GM12878 (cell line): ENCODE measurements at places on chromosomes 7 and 10. TPM values are rescaled to one million over a fixed set of nuclear protein-coding genes. Genes with fewer than 3 reads are reported as not detected.

- no peaks in the 10 kb centered on the region for H3K4me1 ChIP-seq
- H3K27me3 ChIP-seq: no peaks in the 10 kb centered on the region
- no peaks in the 10 kb centered on the region for H3K36me3 ChIP-seq
These were observed 10.2 kb downstream of the GPNMB start for GRCh38 chr7:23256731-23257130.

- H3K36me3 ChIP-seq: no peaks in the 10 kb centered on the region
- H3K27ac ChIP-seq: no peak overlapping the region
- no peak for DNase-seq
- no peaks in the 10 kb centered on the region for H3K27me3 ChIP-seq
- H3K4me3 ChIP-seq: no peak overlapping the region
These were observed 17.2 kb downstream of the SFR1 start for GRCh38 chr10:104139221-104139620.

DNA sequence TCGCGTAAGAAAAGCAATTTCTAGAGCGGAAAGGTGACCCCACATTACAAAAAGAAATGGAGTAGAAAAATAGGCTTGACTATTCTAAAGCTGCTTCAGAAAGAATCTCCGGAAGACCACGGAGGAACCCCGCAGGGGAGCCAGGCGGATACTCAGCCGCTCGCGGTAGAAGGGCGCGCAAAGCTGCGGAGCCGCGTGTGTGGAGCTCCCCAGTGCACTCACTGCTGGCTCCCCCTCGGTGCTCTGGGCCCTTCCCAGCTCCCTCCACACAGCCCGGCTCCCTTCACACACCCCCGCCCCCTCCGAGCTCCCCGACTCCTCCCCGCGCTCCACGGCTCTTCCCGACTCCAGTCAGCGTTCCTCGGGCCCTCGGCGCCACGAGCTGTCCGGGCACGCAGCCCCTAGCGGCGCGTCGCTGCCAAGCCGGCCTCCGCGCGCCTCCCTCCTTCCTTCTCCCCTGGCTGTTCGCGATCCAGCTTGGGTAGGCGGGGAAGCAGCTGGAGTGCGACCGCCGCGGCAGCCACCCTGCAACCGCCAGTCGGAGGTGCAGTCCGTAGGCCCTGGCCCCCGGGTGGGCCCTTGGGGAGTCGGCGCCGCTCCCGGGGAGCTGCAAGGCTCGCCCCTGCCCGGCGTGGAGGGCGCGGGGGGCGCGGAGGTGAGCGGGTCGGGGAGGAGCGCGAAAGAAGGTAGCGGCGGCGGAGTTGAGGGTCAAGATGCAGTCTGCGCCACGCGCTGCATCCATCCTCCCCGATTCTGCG, at the start of gene STEAP2:
Gene STEAP2 (plus strand): TSS at position 350 of the 758 bp plus-strand sequence. CDS start 13,343 bp downstream, outside the sequence.
- H3K36me3 ChIP-seq: no peaks in the 10 kb centered on the region
- peaks cover 17% of the 10 kb centered on the region for H3K27me3 ChIP-seq
- H3K4me1 ChIP-seq: no peaks in the 10 kb centered on the region
- no peak within 1 kb of the TSS for H3K27ac ChIP-seq

DNA sequence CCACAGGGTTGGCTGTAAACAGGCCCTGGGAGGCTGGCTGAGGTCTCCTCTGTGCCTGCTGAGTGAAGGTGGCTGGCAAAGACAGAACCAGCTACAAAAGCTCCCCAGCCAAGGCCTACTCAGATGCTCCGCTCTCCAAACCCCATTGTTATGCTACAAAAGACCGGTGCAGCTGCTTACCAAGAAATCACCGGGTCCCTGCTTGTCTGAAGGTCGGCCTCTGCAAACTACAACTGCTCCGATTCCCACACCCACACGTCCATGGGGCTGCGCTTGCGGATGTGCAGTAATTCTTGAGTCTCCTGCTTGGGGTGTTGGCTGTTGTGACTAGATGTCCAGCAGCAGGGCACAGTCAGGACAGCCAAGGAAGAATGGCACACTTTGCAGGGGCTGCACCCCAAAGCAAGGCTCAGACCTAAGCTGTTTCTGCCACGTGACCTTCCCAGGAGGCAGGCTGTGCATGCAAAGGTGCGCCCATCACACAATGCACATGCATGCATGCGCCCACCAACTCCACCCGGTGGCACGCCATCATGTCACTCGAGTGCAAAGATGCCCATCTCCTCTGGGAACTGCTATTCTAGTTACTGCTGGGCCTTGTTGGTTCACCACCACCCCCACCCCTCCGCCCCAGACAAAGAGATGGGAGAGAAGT, 97.8 kb downstream of the OAT start:
- H3K4me3 ChIP-seq: no peak overlapping the region
- H3K27me3 ChIP-seq: no peaks in the 10 kb centered on the region
- H3K36me3 ChIP-seq: no peaks in the 10 kb centered on the region
- no peak for DNase-seq
- no peak overlapping the region for H3K27ac ChIP-seq

DNA sequence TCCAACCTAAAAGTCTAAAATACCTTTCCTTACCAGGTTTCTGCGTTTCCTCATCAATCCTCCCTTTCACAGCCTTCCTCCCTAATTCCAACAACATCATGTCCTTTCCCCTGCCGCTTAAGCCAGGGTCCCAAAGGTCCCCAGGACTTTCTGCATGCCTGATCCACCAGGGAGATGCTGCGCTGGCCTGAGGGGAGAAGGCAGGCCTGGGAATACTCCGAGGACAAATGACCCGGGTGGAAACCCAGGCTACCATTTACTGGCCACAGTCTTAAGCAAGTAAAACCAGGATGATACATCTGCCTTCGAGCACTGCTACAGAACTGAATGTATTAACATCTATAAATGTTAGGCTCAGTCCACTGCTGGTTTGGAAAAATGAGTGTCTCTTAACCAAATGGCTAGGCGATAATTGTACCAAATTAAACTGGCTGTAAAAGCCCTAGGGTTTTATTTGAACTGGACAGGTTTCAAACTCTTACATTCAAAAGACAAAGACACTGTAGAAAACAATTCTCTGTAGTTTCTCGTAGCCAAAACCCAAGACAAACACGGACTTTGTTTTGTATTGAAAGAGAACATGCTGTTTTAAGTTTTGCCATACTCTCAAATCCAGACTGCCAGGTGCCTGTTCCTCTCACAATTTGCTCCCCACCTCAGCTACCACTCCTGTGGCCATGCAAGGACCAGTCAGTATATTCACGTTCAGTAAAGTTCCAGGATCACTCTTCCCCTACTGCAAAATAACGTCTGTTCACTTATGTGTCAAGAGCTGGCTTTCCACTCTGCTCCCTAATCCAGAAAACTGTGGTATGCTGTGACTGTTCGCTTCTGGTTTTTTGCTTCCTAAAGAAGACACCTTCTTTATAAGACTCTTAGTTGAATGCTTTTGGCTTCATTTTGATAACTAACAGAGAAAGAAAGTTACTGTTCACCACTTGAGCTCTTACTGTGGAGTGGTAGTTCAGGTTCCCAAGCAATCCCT, 145.7 kb downstream of the RNF216 start:
- no peak overlapping the region for H3K27ac ChIP-seq
- H3K4me3 ChIP-seq: no peak overlapping the region
- peaks cover 9% of the 10 kb centered on the region for H3K36me3 ChIP-seq
- no peaks in the 10 kb centered on the region for H3K27me3 ChIP-seq
- H3K4me1 ChIP-seq: peaks cover 3% of the 10 kb centered on the region; the same call in 1 of the 2 replicates
- DNase-seq: no peak

GRCh38 chr10:31101123-31101522, 69.5 kb upstream of the ZNF438 start:
- H3K27me3 ChIP-seq: no peaks in the 10 kb centered on the region
- no peaks in the 10 kb centered on the region for H3K36me3 ChIP-seq
- no peak overlapping the region; the same call in 1 of the 2 replicates for H3K27ac ChIP-seq
- H3K4me1 ChIP-seq: peaks cover 14% of the 10 kb centered on the region
- H3K4me3 ChIP-seq: no peak overlapping the region
- DNase-seq: peak; percentile 59

GRCh38 chr7:34787586-34787985, 129.6 kb downstream of the NPSR1 start:
- no peaks in the 10 kb centered on the region for H3K36me3 ChIP-seq
- H3K27ac ChIP-seq: no peak overlapping the region
- H3K27me3 ChIP-seq: no peaks in the 10 kb centered on the region
- H3K4me1 ChIP-seq: no peaks in the 10 kb centered on the region
- no peak overlapping the region for H3K4me3 ChIP-seq
- no peak for DNase-seq

DNA sequence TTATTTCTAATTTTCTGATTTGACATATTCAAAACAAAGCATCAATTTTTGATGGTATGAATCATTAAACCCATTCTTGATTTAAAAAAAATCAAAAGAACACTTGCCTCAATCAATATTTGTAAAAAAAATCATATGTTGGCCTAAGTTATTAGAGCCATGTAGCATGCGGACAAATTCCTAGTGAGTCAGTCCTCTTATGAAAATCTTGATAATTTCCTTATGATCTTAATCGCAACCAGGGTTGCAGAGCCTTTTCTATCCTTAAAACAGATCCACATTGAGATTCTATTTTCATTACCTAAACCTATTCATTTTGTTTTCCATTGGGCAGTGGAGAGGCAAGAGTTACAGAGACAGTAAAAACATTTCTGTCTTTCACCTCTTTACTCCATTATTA, 203.2 kb downstream of the ARL4A start:
- DNase-seq: no peak
- no peaks in the 10 kb centered on the region for H3K27me3 ChIP-seq
- H3K4me3 ChIP-seq: no peak overlapping the region
- no peak overlapping the region for H3K27ac ChIP-seq
- H3K36me3 ChIP-seq: no peaks in the 10 kb centered on the region

DNA sequence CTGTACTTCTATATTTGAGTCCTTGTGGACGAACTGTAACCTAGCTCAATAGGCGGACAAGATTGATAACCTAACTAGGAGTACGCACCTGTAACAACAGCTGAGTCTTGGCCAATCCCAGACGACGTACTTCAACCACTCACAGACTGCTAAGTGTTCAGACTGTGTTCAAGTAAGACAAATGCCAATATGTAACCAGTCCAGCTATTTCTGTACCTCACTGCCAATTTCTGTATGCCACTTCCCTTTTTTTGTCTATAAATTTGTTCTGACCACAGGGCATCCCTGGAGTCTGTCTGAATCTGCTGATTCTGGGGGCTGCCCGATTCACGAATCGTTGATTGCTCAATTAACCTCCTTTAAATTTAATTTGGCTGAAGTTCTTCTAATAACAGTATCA, 32.2 kb downstream of the HACD1 start:
- H3K36me3 ChIP-seq: no peaks in the 10 kb centered on the region
- H3K27me3 ChIP-seq: no peaks in the 10 kb centered on the region
- H3K27ac ChIP-seq: no peak overlapping the region
- H3K4me3 ChIP-seq: no peak overlapping the region
- H3K4me1 ChIP-seq: peaks cover 4% of the 10 kb centered on the region
- DNase-seq: peak; percentile 32

GRCh38 chr7:133941496-133941895, 185.6 kb upstream of the LRGUK start:
- DNase-seq: no peak
- H3K4me3 ChIP-seq: no peak overlapping the region
- H3K27me3 ChIP-seq: no peaks in the 10 kb centered on the region

DNA sequence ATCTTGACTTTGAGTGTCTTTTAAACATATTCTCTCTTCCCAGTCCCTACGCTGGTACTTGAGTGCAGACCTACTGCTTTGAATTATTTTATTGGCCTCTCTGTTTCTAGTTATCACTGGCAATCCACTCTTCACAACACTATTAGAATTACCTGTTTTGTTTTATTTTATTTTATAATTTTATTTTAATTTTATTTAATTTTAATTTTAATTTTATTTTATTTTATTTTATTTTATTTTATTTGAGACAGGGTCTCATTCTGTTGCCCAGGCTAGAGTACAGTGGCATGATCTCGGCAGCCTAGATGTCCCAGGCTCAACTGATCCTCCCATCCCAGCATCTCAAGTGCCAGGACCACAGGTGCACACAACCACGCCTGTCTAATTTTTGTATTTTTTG, 6.8 kb downstream of the STK17A start:
- peak overlapping the region; percentile 98 for H3K27ac ChIP-seq
- H3K36me3 ChIP-seq: no peaks in the 10 kb centered on the region; the same call in 1 of the 2 replicates
- peak overlapping the region; percentile 66 for H3K4me3 ChIP-seq
- DNase-seq: no peak
- peaks cover 39% of the 10 kb centered on the region for H3K4me1 ChIP-seq

DNA sequence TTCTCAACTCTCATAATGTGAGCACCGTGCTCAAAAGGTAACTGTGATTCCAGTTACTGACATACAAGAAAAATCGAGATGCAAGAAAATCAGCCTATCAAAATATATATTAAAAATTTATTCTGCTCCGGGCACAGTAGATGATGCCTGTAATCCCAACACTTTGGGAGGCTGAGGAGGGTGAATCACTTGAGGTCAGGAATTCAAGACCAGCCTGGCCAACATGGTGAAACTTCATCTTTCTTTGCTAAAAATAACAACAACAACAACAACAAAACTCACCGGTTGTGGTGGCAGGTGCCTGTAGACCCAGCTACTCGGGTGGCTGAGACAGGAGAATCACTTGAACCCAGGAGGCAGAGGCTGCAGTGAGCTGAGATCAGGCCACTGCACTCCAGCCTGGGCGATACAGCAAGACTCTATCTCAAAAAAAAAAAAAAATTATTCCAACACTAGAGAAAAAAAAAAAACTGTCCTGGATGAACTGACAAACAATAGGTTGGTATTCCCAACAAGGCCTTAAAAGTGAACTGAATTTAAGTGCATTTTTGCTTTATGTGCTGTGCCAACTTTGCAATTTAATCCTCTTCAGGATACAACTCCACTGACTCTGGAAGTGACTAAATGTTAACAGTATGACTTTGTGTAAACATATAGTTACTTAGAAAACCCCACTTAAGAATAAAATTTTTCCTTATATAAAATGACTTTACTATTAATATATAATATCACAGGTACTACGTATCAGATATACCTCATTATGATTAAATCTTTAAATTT, 51.1 kb downstream of the JMJD1C start:
- H3K4me1 ChIP-seq: no peaks in the 10 kb centered on the region
- no peak overlapping the region for H3K27ac ChIP-seq
- H3K27me3 ChIP-seq: no peaks in the 10 kb centered on the region
- no peak for DNase-seq
- no peaks in the 10 kb centered on the region for H3K36me3 ChIP-seq

CNPY4 gene
- total RNA-seq: 6.6 and 6.7 TPM in 2 replicates

CYP26C1 gene
- 0.08 TPM in 1 of 2 replicates, not detected in the other for total RNA-seq

IL2RA gene
- total RNA-seq: 5.0 and 5.3 TPM in 2 replicates

CDNF gene
- 0.43 and 1.0 TPM in 2 replicates for total RNA-seq

BICC1 gene
- 0.08 and 0.10 TPM in 2 replicates for total RNA-seq

HOXA2 gene
- not detected in 2 replicates for total RNA-seq

SMARCD3 gene
- total RNA-seq: 0.51 and 1.4 TPM in 2 replicates

MRLN gene
- not detected in 2 replicates for total RNA-seq

NXPH1 gene
- total RNA-seq: not detected in 2 replicates

LIPK gene
- total RNA-seq: not detected in 2 replicates
